ENCODE measurements at places on chromosomes 5 and 9.

DNA sequence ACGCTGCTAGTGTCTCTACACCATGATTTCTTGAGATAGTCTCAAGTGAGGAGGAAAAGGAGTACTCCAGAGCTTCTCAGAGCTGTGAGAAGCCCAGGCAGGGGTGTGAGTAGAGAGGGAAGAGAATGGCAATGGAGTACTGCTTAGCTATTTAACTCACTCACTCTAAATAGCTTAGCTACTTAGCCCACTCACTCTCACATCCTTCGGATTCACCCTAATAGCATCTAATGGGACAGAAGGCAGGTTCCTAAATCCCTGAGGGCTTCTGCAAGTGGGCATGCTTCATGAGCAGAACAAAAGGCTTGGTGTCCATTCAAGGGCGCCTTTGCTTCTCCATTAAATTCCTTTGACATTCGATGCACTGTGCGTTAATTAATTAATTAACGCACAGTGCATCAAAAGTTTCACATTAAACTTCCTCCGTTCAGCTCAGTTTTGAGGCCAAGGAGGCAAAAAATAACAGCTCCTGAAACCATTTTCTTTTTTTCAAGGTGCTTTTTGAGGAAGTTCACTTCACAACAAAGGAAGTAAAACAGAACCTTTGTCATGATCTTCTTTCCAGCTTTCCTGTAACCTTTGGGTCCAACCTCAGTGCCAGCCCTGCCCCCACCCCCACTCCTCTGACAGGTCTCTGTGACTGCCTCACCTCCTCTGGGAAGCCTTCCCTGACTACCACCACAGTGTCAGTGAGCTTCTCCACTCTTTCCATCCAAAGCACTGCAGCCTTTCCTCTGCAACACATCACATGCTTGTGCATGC lies 294.0 kb downstream of the SEC61B start:
- DNase-seq: peak; percentile 32

GRCh38 chr5:74272024-74272775 lies 368.3 kb downstream of the ENC1 start:
- no peak for DNase-seq

- no peak for DNase-seq
These were observed 3.0 kb upstream of the TUT7 start for GRCh38 chr9:86356871-86357866.

DNA sequence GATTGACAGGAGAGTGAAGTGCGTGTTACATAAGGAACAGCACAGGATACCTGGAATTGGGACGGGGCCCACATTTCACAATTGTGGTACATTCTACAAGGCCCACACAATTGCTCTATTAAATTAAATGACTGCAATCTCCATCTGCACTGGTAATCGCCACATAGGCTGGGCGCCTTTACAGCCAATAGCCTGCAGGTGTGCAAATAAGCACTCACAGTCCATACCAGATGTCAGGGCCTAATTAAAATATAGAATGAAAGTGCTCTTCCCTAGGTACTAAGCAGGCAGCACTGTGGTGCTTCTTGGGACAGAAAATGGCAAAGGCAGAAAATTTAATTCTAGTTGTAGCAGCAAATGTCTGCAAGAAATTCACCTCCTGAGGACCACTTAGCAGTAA lies 82.7 kb downstream of the ATP10B start:
- DNase-seq: no peak

GRCh38 chr9:34513567-34514214 lies 9.1 kb downstream of the ENHO start:
- no peak for DNase-seq

GRCh38 chr5:77355751-77356150 lies 136.4 kb downstream of the WDR41 start:
- DNase-seq: no peak

GRCh38 chr5:29995154-29995553 lies 1198.3 kb upstream of the CDH6 start:
- no peak for DNase-seq

DNA sequence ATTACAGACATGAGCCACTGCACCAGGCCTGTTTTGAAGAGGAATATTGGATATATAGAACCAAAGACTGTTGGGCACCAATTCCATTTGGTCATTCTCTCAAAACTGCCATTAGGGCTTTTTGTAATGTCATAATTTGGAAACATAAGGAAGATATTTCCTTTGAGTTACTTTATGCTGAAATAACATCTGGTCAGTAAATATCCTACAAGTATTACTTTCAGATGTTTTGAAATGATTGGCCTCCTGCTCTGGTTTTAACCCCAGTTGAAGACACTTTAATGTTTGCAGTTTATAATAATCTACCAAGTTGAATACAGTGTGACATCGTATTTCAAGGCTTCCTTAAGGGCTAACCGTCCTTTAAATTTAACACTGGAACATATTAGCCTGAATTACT lies 33.6 kb downstream of the LRRTM2 start:
- no peak for DNase-seq

DNA sequence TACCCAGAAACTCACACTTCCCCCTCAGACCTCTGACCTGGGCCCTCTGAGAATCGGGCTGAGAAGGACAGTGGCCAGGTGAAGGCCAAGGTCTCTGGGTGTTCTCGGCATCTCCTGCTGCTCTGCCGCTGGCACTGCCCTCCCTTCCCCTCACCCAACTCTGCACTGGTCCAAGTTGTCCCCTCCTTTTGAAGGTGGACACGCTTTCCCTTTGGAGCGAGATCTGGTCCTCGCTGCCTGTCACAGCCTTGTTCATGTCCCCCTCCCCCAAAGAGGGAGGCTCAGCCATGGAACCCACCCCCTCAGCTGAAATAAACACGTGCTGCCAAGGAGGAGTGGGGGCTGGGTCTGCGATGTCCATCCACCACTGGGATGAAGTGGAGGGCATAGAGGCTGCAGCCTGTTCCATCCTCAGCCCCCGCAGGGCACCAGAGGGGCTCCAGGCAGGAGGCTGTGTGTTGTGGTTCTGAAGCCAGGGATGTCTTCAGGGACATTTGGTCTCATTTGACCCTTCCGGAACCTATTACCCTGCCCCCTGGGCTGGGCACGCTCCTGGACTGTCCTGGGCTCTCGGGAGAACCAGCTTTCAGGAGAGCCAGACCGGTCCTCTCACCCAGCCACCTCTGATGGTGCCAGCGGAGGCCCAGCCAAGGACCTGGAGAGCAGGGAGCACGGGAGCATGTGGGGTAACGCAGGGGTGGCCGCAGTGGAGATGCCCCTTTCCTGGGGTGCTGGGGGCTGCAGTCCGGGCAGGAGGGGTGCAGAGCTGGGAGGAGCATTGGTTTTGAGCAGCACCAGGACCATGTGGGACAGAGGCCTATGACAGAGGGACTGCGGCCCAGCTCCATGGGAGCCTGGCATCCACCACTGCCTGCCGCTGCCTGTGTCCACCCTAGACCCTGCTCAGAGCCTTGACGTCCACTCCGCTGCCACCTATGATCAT lies 4.7 kb upstream of the LCN2 start:
- no peak for DNase-seq

- no peak for DNase-seq
These were observed 148.5 kb downstream of the KIAA0825 start for GRCh38 chr5:94469894-94470329.

- no peak for DNase-seq
These were observed 37.7 kb downstream of the TNC start for GRCh38 chr9:115080242-115080641.

GRCh38 chr9:99121604-99122003 lies 16.7 kb downstream of the TGFBR1 start:
- DNase-seq: peak; percentile 48

GRCh38 chr5:73153513-73153912 lies 19.5 kb upstream of the TMEM174 start:
- no peak for DNase-seq

DNA sequence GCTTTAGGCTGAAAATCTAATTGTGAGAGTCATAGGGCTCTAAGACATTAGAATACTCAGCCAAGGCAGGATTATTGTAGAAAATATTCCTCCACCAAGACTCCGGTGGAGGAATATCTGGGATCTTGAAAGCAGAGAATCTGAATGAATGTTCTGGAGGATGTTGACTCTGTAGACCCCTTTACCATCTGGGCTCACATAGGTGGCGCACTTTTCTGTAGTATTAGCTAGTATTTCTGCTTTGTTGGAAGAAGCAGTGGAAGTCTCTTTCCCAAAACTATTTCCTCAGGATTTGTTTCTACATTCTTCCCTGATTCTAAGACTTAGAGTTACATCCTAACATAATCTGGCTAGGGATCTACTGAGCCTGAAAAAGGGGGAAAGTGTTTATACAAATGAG lies 752.4 kb upstream of the SEMA6A start:
- DNase-seq: no peak

DNA sequence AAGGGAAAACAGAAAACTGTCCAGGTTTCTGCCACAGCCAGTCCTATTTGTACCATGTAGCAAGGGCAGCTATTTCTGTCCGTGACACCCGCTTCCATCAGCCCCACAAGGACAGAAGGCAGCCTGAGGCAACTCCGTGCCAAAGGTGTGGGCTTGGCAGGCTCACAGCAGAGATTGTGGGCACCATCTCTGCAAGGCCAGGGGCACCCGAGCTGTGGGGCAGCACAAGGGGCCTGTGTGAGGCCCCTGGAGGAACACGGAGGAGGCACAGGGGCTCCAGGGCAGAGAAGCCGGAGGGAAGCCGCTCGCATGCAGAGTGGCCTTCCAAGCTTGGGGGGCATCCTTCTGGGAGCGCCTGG lies 43.5 kb downstream of the COL23A1 start:
- DNase-seq: no peak

DNA sequence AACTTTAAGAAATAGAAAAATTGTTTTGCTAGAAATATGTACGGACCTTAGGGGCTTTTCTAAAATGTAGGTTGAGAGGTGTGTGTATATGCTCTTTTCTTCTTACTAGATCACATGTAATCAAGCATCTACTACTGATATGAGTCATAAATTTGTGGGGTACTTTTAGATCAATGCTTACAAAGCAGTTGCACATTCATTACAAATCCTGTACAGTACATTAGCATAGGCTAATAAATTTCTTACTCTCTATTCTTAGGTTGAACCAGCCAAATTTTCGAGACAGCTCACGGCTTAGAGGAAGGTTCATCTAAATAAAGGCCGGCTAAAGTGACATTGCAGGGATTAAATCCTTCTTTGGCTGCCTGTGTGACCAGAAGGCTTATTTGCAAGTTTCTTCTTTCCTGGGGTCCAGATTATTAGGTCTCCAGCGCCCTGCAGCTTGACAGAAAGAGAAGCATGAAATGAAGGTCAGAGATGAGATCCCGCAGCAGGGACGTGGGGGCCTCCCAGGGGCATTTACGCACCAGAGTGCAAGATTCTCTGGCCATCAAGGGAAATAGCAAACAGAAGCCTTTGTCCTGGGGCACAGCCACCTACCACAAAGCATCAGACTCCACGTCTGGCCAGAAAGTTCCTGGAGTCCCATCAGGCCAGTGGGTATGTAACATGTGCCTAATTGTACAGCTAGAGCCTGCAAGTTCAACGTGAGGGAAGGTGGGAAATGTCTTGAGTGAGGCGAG lies 53.0 kb downstream of the NIM1K start:
- DNase-seq: no peak

DNA sequence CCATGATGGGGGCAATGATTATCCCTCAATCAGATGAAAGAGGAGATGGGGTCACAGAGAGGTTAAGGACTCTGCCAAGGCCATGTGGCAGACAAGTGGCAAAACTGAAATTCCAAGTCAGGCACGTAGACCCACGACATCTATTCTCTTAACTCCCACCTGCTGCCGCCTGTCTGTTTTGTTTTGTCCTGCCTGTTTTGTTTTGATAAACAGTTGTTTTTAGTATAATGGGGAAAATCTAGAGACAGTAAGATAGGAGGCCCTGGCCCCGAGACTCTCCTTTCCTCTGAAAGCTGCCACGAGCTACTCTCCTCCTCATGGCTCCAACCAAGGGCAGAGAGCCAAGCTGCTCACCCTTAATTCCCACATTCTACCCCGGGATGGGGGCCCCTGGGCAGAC lies 4.9 kb downstream of the FSTL4 start:
- no peak for DNase-seq

GRCh38 chr5:88880201-88880600 lies 2.8 kb downstream of the MEF2C start:
- peak; percentile 53 for DNase-seq

GRCh38 chr5:140248414-140248813 lies 54.5 kb downstream of the PFDN1 start:
- DNase-seq: no peak

- DNase-seq: no peak
These were observed 8.1 kb downstream of the CDKN2A start for GRCh38 chr9:21985964-21986667.

- DNase-seq: peak; percentile 65
These were observed 280.4 kb downstream of the TLE1 start for GRCh38 chr9:81408951-81409350.

GRCh38 chr9:84266087-84266561 lies 74.4 kb downstream of the SLC28A3 start:
- DNase-seq: peak; percentile 26

Data from suppressor macrophage treated with lipopolysaccharide for 4 hours (primary cell).